ENCODE measurements at places on chromosomes 1 and 21.

DNA sequence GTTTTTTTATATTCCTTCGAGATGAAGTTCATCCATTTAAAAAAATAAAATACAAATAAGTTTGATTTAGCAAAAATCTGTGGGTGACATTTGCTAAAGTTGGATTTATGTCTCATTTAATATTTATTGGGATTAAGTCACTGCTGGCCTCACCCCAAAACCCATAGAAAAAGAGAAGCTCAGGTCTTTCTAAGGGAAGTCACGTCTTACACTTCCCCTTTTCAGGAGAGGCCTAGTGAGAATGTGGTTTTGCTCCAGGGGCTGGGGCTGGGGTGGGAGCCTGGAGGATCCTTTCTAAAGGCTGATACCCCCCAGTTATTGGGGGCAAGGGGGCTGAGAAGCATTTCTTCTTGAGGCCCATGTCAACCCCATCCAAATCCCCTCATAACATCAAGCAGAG is 300.3 kb downstream of the DSCAM start:
- no peak for DNase-seq

GRCh38 chr21:46622226-46622625 is 13.2 kb upstream of the PRMT2 start:
- DNase-seq: no peak

GRCh38 chr1:110243574-110243973 is 33.5 kb downstream of the KCNC4 start:
- DNase-seq: no peak

DNA sequence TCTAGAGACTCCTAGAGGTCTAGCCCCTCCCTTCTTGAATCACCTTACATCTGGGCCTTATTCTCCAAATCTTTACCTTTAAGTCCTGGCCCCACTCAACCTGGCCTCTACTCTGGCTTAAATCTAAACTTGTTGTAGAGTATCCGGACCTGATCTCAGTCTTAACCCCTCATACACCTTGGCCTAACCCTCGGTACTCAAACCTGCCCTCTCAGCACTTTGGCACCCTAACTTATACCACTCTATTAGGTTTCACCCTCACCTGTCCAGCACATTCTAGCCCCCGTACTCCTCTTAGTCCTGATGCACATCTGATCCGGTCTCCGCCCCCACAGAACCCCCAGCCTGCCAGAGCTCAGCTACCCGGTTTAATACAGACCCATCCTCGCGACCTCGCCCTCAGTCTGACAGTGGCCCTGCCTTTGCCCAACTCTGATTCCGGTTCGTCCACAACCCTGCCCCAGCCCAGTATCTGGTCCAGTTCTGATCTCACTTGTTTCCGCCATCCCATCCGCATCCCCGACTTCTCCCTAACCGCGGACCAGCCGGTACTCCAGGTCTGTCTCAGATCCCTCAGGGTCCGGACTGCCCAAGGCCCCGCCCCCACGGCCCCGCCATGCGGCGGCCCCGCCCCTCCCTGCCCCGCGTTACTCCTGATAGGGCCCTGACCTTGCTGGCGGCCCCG is 1.5 kb downstream of the TRIM62 start:
- no peak for DNase-seq

GRCh38 chr1:201008666-201009360 is 14.7 kb downstream of the KIF21B start:
- DNase-seq: no peak

GRCh38 chr1:39852876-39853275 is 30.4 kb downstream of the TRIT1 start:
- DNase-seq: no peak

- DNase-seq: no peak
Measured at GRCh38 chr1:183061194-183061593, 38.0 kb downstream of the LAMC1 start.

- no peak for DNase-seq
Measured at GRCh38 chr1:101069158-101069557, 43.6 kb upstream of the DPH5 start.

DNA sequence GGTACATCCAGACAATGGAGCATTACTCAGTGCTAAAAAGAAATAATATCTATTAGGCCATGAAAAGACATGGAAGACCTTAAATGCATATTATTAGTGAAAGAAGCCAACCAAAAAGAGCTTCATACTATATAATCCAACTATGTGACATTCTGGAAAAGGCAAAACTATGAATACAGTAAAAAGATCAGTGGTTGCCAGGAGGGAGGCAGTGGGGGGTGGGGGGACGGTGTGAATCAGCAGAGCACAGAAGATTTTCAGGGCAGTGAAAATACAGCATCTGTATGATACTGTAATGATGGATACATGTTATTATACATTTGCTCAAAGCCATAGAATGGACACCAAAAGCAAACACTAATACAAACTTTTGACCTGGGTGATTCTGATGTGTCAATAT is 339.4 kb upstream of the SNX7 start:
- DNase-seq: no peak

DNA sequence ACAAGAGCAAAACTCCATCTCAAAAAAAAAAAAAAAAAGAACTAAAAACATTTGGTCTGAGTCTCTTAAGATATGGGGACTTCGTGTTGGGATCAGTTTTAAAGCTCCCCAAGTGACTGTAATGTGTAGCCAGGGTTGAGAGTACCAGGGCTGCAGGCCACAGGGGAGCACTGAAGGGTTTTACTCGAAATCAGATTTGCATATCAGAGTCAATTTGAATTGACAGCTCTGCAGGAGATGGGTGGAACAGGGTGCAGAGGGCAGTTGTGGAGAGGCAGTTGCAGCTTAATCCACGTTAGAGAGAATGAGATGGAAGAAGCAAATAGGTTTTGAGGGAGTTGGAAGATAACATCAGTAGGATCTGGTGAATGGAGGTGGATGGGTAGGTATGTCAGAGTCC is 20.6 kb upstream of the ELOA start:
- DNase-seq: no peak

DNA sequence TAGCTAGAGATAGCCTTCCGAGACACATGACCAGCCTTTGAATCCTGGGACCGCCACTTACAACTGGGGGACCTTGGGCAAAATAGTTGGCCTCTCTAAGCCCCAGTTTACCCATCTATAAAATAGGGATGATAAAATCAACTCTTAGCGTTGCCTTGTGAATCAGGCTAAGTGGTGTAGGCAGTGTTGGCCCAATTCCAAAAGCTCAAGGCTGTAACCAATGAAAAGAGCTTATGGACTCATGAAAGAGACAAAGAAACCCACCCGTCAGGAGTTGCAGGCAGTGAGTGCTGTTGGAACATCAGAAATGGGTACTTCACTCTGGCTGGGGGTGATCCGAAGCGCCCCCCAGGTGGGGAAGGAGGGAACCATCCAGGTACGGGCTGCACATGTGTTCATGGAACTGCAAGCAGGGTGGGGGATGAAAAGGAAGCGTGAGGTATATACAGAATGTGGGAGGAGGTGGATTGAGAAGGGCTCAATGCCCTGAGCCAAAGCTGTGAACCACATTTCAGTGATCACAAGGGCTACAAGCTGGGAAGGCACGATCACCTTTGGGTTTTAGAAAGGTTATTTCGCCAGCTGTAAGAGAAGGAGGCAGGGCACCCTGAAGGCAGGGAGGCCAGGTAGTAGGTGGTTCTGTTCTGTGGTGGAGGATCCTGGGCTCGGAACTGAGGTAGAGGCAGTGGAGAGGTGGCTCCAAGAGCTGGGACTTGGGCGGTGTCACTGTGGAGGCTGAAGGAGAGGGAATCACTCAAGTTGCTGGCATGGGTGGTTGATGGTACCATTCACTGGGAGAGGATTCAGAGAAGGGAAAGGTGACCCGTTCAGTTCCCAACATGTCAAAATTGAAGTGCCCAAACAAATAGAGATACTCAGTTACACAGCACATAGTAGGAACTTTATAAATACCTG is 11.4 kb upstream of the KIAA1614 start:
- no peak for DNase-seq

All from NCI-H187 treated with DMSO at 0.1 percent for 48 hours (cell line).